ENCODE measurements at places on chromosomes 11 and 22. TPM values are rescaled to one million over a fixed set of nuclear protein-coding genes. Genes with fewer than 3 reads are reported as not detected.

- DNase-seq = no peak
Measured at GRCh38 chr11:122319691-122320620, 203.9 kb upstream of the BLID start.

The WNT11 gene
- 2.2 TPM for total RNA-seq

The NAALADL1 gene
- total RNA-seq = 9.4 TPM

The MIF gene
- 505 TPM for total RNA-seq

The PANX1 gene
- total RNA-seq = 13.9 TPM

DNA sequence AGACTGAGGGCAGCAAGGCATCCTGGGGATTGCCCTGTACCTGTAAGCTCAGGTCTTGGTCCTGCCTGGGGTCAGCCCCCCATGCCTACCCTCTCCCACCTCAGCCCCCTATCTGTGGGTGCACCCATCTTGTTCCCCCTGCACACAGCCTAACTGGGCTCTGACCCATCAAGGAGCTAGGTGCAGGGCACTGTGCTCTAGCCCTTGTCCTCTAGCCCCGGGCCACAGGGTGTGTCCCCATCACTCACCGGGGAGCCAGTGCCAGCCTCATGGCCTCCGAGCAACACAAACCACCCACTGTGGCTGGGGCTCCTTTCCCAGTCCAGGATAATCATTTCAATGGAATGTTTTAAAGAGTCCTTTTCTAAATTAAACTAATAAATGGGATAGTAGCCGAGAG lies 293.9 kb upstream of the PLET1 start:
- no peak for DNase-seq

- no peak for DNase-seq
Measured at GRCh38 chr11:117157507-117157906, 13.4 kb downstream of the PAFAH1B2 start.

DNA sequence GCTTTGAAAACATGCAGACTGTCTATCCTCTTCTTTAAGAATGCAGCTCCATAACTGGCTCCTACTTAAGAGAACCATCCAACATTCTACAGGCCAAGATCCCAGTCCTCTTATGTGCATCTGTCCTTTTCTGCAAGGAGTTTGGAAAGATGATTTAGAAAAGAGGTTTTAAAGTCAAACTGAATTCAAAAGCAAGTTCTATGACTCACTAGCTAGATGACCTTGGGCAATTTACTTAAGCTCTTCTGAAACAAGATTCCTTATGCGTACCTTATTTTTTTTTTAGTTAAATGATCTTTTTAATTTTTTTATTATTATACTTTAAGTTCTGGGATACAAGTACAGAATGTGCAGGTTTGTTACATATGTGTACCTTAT lies 29.2 kb downstream of the GUCY1A2 start:
- no peak for DNase-seq

The KRTAP5-8 gene
- total RNA-seq = 0.35 TPM

DNA sequence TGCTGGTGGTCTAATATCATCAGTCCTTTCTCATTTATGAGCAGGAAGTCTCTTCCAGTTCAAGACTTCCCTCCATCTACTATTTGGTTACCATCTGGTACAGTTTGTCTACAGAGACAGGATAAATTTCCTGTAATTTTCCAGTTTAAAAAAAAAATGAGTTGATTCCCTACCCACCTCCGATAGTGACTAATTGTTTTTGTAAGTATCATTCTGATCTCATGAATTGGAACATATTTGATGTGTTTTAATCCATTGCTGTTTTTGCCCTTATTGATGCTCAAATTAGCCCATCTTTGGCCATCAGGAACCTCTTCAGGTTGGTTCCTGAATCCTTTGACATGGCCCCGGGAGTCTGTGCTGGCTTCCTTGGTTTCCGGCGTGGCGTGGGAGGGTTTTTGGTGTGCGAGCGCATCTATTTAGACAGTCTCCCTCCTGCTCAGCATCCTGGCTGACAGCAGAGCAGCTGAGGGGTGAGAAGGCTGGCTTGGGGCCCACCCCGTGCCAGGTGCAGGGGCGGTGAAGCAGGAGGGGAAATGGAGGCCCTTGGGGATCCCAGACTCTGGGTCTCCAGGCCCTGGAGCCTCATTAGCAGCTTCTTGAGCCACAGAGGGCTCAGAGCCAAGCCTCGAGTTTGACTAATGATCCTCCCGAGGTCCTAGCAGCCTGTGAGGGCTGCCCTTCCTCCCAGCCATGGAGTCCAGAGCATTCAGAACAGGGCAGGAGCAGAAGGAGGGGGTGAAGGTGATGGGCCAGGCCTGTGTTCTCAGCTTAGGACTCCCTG lies 6.8 kb downstream of the OMP start:
- DNase-seq = no peak

DNA sequence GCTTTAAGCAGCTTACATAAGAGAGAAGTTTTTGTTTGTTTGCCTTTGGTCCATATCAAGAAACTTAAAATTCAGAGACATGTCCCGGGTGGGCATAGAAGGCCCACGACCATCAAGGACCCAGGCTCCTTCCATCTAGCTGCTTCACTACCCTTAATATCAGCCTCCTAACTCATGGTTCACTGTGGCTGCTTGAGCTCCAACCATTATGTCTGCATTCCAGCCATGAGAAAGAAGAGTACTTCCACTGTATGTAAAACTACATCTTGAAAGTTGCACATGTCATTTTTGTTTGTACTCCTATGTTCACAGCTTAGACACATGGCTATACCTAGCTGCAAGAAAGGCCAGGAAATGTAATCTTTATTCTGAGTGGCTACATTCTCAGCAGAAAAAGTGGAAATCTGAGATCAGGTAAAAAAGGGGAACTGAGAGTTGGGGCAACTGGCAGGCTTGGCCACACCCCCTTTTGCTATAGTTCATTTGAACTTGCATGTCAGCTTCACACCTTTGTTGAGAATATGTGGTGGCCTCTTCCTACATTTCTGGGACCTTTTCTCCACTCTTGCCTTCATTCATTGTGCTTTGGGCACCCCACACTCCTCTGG lies 81.3 kb upstream of the TP53I11 start:
- no peak for DNase-seq

DNA sequence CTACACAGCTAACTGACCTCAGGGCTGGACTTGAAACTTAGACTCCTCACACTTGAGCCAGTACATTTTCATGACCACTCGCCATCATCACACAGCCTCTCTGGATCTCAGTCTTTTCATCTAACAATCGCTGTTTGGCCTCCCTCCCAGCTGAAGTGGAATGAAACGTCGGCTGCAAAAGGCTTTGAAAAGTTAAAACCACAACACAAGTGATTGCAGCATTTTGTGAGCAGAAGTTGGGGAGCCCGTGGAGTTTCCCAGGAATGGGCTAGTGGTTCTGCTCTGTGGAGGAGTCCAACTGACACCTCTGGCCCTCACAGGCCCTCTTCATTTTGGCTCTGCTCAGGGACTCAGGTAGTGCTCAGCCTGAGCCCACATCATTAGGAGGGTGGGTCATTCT lies 35.9 kb upstream of the TRIM29 start:
- no peak for DNase-seq

DNA sequence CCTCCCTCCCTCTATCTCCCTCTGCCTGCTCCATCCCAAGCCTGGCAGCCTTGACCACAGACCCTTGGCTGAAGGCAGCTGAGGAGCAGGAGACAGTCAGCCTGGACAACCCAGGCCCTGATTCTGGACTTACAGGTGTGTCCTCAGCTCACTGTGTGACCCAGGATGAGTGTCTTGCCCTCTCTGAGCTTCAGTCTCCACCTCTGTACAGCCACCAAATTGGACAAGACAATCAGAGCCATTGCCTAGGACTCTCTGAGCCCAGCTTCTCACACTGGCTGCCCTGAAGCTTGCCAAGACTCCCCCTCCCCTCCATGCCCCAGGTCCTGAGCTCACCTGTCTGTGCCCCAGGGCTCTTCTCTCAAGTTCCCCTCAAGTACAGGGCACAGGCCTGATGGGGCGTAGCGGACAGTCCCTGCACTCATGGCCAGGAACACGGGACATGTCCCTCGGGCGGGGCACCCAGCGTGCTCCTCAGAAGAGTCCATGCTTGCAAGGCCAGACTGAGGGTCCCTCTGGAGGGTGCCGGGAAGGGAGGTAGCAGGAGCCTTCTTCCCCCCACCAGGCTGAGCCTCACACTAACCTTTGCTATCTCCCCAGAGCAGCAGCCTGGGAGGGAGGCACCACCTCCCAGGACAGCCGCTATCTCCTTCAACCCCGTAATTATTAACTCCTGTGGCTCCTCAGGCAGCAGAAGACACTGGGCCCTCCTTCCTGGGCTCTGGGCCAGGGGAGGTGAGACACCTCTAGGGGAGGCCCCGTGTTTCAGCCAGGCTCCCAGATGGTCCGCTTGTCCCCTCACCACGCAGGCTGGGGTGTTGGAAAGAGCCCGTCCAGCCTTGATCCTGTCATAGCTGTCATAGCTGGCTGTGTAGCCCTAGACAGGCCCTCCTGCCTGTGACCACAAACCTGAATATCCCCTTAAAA lies 2.6 kb upstream of the RAB3IL1 start:
- DNase-seq = no peak

DNA sequence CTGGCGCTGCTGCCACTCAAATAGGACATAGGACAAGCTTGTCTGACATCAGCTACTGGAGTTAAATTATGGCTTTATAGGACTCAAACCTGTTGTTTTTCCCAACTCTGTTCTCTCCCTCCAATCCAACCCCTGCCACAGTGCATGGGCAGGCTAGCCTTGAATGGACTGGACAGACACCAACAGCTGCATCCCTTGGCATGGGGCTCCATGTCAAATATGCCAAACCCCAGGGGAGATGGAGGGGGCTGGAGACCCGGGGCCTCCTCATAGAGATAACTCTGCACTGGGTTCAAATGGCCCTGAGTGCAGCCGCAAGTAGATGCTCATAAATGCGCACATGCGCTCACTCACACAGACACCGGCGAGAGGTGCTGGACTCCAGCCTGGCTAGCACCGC lies 28.9 kb downstream of the CD5 start:
- DNase-seq = no peak

DNA sequence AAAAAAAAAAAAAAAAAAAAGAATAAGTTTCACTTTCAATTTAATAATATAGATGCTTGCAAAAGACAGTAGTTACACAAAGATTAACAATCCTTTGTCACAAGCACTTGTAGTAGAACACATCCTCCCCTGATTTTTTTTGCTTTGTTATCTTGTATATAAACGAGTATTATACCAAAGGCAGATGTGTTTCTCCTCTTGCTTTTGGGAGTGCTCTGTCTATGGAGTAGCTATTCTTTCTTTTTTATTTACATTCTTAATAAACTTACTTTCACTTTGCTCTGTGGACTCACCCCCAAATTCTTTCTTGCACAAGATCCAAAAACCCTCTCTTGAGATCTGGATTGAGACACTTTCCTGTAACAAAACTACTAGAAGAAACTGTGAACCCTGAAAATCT lies 3.4 kb upstream of the MRPL16 start:
- DNase-seq = no peak

GRCh38 chr11:69822676-69823494 lies 3.7 kb upstream of the FGF3 start:
- no peak for DNase-seq

The SPI1 gene
- 39.8 TPM for total RNA-seq

- no peak for DNase-seq
Measured at GRCh38 chr11:112856591-112856990, 104.6 kb upstream of the NCAM1 start.

The CRYBB2 gene
- total RNA-seq = not detected

DNA sequence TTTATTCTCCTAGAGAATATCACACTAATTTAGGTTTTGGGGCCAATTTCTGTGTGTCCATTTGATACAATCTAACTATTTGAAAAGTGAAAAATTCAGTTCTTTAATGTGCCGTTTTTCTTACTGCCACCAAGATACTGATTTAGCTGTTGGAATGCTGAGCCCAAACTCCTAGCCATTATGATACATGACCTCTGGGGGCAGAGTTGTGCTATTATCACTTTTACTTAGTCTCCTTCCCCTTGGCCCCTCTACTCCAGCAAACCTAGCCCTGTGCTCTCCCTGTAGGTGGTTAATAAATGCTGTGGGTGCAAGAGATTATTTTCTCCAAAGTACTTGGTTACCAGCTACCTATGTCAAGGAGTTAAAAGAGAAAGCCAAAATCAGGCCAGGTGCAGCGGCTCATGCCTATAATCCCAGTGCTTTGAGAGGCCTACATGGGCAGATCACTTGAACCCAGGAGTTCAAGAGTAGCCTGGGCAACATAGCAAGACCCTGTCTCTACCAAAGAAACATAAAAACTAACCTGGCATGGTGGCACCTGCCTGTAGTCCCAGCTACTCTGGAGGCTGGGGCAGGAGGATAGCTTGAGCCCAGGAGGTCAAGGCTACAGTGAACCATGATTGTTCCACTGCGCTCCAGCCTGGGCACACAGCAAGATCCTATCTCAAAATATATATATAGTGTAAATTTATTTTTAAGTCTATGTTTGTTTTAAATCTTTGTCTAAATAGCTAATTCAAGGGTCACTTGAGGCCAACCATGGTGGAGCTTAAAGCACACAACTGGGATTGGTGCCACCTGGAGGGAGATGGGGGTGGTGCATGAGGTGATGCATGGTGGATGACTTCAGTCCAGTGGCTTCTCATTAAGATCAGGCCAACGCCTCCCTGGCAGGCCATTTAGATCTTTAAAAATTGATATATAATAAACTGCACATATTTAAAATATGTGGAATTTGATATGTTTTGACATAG lies 193.2 kb upstream of the PLET1 start:
- no peak for DNase-seq

The SMCO4 gene
- 33.0 TPM for total RNA-seq

DNA sequence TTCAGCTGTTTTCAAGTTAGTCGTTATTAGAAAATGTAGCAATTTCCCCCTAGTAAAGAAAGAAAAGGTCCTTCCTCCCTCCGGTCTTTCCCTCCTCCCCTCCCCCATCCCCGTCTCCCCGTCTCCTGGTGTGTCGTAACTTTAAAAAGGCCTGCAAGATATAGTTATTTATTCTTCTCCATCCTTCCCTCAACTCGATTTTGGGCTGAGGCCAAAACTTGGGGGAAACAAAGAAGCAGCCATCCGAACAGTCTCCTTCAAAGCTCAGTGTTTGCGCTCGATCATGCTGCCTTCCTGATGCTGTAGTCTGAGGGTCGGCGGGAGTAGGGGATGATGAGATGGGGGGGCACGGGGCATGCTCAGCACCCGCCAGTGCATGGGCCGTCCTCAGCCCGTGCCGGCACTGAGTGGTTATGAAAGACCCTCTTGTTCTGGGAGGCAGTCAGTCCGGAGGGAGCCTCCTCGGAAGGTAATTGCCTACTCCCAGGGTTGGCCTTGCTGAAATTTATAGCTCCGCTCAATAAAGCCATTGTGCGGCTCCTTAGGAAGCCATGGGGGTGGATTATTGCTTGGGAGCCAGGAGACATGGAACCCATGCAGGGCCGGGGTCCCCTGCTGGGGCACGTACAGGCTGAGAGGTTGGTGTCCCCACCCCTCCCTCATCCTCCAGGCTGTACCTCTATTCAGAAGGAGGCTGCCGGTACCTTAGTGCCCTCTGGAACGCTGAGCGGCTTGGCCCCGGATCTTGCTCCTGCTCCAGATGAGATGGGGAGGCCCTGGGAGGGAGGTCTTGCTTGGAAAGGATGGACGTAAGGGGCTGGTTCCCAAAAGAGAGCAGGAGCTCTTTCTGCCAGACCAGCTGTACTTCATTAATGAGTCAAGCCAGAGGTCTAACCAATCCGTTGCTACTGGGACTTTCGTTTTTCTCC lies 212.7 kb upstream of the CADM1 start:
- DNase-seq = peak; percentile 91

GRCh38 chr11:110251836-110252235 lies 44.6 kb downstream of the RDX start:
- DNase-seq = no peak
